ENCODE measurements at places on chromosomes 1 and 21.
A peak's percentile ranks its signal among the peaks of the same experiment; 100 is the strongest.

GRCh38 chr21:33121715-33122475, 52.0 kb downstream of the OLIG1 start:
- no peak for DNase-seq

GRCh38 chr1:223551610-223552009, 113.9 kb downstream of the CAPN8 start:
- DNase-seq = no peak

DNA sequence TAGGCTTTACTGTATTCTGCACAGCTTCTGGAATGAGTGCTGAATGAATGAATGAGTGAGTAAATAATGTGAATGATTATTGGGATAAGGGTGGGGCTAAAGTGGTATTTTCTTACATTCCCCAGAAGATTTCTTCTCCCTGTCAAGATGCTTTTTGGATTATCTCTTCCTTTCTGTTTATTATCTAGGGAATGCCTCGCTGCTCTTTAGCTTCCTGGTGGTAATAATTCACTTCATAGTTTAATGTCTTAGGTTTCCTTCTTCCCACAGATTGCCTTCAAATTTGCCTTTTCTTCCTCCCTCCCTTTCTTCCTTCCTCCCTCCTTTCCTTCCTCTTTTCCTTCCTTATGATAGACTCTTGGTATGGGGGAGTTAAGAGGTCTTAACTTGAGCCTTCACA, 24.0 kb downstream of the DDR2 start:
- no peak for DNase-seq

GRCh38 chr1:202067188-202067974, 55.3 kb upstream of the GPR37L1 start:
- no peak for DNase-seq

GRCh38 chr21:46411236-46411635, 47.5 kb upstream of the DIP2A start:
- no peak for DNase-seq

DNA sequence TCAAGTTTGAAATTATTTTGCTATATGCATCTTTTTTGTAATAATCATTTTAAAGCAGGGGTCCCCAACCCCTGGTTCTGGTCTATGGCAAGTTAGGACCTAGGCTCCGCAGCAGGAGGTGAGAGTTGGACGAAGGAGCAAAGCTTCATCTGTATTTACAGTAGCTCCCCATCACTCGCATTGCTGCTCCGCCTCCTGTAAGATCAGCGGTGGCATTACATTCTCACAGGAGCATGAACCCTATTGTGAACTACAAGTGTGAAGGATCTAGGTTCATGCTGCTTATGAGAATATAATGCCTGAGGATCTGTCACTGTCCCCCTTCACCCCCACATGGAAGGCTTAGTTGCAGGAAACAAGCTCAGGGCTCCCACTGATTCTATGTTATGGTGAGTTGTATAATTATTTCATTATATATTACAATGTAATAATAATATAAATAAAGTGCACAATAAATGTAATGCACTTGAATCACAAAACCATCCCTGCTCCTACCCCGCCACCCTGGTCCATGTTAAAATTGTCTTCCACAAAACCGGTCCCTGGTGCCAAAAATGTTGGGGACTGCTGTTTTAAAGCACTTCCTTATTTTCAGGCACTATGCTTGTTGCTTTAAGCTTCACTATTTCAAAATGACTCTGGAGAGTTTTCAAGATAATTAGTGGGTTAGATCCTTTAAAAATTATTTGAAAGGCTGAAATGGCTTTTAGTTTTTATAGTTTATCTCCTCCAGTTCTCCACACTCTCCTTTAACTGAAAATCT, 74.8 kb downstream of the PLA2G4A start:
- DNase-seq = no peak

DNA sequence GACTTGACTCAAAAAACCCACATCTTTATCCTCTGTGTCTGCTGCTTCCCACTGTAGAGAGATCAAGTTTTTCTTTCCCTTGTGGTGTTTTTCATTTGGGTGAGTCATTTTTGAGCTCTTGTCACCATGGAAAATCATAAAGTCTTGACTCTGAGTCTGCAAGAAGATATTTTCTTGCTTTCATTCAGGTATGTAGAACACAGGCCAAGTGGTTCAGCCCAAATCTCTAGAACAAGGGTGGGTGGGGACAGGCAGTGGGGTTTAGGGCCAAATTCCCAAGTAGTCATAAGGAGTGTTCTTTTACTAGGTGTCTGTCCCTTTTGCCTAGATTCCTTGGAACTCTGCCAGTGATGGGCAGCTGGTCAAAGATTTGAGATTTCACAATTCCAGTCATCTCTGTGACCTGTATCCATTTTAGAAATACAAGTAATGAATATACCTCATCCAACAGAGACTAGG, 21.5 kb upstream of the ARHGAP29 start:
- DNase-seq = no peak

DNA sequence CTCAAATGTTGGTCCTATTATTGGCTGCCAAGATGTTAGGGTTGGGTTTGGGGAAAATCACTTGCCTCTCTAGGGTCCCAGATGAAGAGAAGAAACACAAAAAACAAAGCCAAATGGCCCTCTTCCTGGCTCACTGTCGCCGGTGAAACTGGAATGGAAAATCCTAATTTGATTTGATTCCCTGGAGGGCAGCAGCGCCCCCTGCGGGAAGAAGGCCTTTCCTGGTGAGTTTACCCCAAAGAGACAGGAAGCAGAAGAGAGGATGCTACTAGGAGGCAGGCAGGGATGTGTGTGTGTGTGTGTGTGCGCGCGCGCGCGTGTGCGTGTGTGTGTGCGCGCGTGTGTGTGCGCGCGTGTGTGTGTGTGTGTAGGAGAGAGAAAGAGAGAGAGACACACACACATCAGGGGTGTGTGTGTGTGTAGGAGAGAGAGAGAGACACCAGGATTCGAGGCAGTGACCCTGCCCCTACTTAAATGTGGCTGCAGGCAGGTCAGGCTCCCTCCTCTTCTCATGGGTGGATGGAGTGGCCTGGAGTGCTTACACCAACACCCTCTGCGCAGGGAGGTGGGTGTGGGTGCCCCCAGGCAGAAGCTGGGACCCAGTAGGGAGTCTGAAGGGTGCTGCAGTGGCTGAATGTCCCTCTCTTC, 3.1 kb upstream of the SELENON start:
- DNase-seq = peak; percentile 81

DNA sequence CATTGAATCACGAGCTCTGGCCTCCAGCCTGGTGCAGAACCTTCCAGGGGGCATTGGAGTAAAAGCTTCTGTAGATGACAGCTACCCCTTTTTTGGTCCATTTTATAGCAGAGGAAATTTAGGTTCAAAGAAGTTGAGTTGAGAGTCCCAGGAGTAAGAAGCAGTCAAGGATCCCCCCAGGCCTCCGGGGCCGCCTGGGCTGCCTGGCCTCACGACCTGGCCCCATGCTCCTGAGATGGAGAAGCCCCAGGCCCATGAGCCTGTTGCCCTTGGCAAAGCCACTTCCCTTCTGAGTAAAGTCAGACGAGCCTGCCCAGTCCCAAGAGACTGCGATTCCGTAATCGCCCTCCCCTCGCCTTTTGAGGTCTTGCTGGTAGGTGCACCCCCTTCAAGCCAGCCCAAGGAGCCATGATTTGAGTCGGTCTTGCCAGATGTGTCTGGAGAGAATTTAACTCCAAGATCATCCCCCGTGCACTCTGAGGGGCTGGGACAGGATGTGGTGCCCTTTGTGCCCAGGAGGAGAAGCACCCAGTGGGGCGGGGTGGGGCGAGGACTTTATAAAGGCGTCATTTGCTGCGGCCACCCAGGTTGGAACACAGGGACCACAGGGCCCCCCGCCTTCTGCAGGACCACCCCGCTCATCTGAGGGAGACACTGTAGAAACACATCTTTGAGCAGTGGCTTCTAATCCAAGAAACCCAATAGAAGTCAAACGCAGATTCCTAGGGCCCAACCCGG, 30.1 kb downstream of the PDE9A start:
- DNase-seq = no peak

- DNase-seq = no peak
Measured at GRCh38 chr1:207965392-207966387, 54.8 kb upstream of the CD34 start.

DNA sequence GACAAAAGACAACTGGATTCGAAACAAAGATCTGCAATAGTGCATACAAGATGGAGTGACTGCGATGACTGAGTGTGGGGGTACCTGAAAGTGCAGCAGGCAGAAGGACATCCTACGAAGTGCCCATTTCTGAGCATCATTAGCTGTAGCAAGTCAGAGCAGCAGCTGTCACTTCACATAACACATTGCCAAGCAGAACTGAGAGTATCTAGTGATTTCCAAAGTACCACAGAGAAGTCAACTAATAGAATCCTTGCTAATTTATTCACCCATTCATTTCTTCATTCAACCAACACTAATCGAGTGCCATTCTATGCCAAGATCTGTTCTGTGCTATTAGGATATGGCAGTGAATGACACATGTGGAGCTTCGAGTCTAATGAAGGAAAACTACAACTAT, 31.6 kb upstream of the CAMSAP2 start:
- no peak for DNase-seq

DNA sequence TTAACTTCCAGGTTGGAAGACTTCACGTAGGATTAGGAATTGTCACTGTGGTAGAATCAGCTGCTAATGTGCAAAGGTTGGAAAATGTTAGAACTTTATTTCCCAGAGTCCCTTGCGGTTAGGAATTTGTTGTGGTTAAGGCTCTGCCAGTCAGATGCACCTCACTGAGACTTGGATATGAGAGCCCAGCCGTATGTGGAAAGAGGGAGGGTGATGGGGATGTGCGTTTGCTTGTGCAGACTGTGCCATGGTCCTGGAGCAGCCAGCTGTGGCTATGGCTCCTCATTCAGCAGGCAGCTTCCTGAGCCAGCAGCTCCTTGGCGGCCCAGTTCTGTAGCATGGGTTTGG, 12.5 kb downstream of the S100A10 start:
- no peak for DNase-seq

DNA sequence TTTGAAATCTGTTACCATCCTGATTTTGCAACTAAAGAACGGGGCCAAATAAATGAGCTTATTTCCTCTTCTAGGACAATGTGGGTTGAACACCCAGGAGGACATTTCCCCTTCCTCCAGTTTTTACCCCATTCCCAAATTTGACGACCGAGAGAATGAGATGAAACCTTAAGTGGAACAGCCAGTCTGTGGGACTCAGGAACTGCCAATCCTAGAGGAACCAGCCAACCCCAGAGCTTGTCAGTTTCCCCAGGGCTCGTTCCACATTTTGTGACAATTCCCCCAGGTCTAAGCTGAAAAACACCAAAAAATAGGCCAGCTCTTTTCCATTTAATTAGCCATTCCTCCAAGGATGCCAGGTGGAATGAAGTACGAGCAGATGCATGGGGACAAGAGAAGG, 21.3 kb upstream of the MAPKAPK2 start:
- DNase-seq = no peak

- no peak for DNase-seq
Measured at GRCh38 chr1:76481672-76482071, 385.6 kb upstream of the ST6GALNAC5 start.

DNA sequence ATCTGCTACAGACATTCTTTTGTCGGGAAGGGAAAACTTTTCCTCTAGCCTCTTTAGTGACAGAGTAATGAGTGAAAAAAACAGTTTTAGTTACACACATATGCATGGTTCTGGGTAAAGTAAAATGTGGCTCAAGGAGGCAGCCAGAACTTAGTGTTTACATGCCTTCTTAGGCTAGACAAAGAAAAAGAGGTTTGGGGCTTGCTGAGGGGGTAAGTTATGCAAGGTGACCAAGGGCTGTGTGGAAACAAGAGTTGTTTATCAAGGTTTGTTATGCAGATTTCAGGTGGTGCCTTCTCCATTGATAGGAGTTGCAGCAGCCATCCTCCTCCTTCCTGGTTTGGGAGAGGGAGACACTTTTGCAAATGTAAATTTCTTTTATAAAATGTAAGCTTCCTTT, 66.5 kb upstream of the RAB3GAP2 start:
- DNase-seq = no peak

DNA sequence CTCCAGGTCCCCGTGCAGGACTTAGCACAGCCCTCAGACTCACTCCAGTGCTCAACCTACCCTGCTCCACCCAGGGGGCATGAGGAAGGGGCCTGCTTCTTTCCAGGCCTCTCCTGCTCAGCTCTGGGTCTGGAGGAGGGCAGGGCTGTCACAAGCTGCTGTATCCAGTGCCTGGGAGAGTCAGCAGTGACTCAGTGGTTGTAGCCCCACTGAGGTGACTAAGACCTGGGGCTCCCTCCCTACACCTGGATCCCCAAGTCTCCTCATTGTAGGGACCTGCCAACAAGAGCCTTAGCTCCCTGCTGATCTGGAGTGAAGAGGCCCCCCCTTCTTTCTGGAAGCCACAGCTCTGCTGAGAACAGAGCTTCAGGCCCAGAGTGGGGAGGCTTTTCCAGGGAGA, 36.1 kb upstream of the FAM131C start:
- no peak for DNase-seq

- no peak for DNase-seq
Measured at GRCh38 chr1:204225841-204226735, 12.3 kb upstream of the GOLT1A start.

DNA sequence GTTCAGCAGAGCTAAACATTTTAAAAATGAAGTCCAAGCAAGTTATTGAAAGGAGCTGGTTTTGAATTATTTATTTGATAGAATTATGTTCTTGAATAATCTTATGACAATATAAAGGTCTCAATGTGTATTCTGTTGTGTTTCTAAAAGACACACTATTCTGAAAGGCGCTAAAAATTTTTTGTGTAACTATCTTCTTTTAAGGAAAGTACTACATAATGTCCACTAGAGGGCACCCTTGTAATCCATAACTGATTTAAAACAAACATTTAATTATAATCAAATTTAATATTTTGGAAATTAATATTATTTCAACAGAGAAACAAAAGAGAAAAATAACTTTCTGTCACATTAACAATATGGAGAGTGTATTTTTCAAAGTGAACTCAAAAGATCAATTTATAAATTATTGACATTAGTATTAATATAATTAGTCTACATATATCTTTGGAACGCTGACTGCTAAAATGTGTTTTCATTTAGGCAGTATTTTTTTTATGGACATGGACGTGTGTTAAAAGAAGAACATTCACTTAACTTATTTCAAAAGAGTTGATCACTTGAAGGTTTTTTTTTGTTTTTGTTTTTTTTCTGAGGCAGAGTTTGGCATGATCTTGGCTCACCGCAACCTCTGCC, 248.4 kb downstream of the DENND1B start:
- DNase-seq = no peak

GRCh38 chr1:39132505-39133339, 71.8 kb upstream of the MACF1 start:
- DNase-seq = no peak

DNA sequence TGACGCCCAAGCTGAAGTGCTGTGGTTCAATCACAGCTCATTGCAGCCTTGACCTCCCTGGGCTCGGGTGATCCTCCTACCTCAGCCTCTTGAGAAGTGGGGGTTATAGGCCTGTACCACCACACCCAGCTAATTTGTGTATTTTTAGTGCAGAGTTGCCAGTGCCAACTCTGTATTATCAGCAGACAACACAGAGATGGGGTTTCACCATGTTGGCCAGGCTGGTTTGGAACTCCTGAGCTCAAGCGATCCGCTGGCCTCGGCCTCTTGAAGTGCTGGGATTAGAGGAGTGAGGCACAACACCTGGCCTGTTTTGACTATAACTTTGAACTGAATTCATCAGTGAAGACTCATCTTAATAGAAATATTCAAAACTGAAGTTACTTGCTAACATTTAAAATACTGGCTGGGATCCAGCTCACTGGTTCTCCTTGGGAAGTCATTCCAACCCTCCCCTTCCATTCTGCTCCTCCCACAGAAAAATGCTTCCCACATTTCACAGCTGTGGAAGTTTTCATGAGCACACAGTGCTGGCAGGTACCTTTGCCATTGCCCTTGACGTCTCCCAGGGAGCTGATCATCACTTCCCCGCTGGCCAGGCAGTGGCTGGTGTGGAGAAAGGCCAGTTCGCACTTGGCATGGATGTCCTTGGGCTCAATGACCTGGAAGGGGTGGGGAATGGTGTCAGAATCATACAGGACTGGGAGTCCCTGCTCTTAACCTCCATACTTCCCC, 4.7 kb downstream of the SELENBP1 start:
- no peak for DNase-seq

All from stimulated activated CD8-positive, alpha-beta memory T cell treated with anti-CD3 and anti-CD28 coated beads, Interleukin-2, amount 100 ng/mL, for 48 hours (primary cell).